ENCODE measurements at places on chromosomes 6 and 20.

DNA sequence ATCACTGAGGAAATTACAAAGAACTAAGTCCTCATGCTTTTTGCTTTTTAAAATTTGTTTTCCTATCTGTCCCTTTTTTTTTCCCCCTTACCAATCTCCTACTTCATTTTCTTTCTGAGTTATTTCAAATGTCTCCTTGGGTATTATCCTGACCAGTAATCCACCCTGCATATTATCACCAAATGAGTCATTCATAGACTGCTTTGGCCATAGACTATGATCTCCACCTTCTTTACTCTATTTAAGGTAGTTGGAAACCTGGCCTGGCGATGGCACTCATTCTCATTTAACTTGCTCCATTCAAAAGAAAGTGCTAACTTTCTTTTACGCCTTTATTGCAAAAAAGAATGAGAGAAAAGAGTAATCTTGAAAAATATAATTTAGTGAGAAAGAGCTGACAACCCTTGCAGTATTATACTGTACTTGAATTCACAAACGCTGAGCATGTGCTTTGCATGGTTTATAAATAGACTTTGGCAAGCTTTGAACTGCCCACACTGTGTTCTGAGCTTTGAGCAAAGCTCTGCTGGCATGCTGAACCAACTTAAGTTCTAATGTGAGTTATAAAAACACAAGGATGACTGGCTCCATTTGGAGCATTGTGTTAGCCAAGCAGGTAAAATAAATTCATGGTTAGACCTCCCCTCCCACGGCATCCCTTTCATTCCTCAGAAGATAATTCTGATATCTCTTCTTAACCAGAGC, 198.9 kb downstream of the NKAIN2 start:
- no peak for DNase-seq

DNA sequence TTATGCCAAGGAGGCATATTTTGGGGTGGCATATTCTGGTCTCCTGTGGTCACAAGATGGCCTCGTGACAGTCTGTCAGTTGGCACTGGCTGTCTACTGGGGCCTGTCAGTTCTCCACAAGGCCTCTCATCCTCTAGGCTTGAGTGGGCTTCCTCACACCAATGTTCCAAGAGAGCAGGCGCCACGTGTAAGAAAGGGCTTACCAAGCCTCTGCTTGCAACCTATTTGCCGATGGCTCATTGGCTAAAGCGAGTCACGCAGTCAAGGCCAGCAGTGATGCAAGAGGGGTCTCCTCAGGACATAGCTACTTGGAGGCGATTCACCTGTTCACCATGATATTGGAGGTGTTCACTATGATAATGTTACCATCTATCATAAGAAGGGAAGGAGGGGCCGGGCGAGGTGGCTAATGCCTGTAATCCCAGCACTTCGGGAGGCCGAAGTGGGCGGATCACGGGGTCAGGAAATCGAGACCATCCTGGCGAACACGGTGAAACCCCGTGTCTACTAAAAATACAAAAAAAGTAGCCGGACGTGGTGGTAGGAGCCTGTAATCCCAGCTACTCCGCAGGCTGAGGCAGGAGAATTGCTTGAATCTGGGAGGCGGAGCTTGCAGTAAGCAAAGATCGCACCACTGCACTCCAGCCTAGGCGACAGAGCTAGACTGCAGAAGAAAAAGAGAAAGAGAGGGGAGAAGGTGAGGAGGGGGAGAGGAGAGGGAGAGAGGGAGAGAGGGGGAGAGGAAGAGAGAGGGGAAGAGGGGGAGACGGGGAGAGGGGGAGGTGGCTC, 35.3 kb downstream of the C6orf52 start:
- DNase-seq: no peak

DNA sequence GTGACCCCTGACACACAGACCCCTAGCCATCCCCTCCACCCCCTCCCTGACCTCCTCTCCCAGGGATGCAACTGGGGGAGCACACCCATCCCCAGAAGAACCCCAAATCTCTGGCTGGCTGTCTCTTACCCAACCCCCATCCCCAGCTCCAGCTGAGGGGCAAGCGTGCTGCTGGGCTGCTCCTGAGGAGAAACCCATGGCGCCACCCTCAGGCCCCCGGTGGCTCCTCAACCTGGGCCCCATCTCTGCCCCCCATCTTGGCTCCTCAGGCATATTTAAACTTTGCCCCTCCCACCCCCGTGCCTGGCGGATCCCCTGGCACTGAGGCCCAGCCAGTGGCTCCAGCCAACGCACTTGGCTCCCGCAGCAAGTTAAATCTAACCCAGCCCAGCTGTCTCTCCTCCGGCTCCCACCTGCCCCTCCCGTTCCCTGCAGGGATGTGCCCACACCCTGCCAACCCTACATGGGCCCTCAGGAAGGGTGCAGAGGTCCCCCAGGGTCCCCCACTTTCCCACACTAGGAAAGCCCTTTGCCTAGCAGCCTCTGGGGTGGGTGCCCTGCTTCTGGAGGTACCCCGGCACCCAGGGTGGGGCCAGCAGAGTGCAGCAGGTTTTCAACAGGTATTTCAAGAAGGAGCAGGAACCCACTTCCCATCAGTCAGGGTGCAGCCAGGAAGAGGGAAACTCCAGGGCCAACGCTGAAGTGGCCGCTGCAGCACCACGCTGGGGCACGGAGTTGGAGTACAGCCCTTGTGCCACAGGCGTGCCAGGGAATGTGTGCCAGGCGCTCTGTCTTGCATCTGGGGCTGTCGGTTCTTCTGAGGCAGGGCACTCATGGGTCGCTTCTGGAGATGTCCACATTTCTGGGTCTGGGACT, 5.3 kb upstream of the OSBPL2 start:
- DNase-seq: no peak

DNA sequence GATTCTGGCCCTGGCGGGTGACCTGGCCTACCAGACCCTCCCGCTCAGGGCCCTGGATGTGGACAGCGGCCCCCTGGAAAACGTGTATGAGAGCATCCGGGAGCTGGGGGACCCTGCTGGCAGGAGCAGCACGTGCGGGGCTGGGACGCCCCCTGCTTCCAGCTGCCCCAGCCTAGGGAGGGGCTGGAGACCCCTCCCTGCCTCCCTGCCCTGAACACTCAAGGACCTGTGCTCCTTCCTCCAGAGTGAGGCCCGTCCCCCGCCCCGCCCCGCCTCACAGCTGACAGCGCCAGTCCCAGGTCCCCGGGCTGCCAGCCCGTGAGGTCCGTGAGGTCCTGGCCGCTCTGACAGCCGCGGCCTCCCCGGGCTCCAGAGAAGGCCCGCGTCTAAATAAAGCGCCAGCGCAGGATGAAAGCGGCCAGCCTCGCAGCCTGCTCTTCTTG, 868 bp upstream of the SLC2A4RG start:
- peak; percentile 57 for DNase-seq

DNA sequence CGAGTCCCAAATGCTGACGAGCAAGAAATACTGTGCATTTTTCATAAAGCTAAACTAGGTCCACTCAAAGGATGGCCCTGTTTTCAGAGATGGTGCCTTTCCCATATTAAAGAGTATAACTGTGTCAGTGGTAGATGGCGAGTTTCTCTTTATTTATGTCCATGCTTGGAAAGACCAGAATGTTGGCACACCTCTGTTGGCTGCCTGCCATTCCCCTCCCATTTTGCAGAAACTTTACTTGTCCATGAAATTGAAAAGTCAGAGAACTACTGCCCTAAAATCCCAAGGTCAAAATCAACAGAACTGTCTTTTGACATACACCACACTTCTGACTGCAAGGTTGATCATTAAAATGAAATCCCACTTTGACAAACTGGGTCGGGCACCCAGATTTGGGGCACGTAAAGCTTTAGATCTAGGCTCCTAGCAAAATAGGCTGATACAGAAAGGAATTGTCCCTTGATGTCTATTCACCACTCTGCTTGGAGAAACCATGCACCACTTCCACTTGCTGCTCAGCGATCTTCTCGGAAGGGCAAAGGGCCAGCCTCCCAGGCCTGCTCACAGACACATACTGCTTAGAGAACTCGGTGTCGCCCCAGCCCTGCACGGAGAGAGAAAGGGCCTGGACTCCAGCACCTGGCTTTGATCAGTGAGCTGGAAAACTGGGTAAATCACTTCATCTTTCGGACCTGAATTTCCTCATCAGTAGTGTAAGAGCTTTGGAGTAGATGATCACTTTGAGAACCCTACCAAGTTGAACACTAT, 130.0 kb downstream of the AGPAT4 start:
- DNase-seq: no peak

DNA sequence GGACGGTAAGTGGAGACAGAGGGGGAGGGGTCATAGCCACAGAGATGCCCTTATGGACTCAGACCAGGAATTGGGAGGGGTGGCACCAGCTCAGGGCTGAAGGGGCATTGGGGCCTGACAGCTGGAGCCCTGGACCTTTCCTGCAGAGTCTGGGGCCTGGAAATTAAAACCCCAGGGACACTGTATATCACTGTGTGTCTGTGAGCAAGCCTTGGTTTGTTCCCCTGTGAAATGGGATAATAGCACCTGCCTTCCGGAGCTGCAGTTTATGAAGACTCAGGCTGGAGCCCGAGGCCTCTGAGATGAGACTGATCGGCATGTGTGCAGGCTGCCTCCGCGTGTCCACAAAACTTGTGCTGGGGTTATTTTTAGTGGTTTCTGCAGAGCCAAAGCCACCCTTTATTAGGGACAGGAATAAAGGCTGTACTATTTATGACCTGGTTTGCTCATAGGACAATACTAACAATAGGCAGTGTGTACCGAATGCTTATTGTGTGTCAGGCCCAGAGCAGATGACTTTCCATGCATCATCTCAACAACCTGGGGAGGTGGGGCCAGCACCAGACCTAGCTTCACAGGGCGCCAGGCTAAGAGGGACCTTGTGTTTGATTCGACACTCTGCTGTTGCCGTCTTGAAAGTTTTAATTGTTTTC, 22.6 kb downstream of the MYH7B start:
- no peak for DNase-seq

DNA sequence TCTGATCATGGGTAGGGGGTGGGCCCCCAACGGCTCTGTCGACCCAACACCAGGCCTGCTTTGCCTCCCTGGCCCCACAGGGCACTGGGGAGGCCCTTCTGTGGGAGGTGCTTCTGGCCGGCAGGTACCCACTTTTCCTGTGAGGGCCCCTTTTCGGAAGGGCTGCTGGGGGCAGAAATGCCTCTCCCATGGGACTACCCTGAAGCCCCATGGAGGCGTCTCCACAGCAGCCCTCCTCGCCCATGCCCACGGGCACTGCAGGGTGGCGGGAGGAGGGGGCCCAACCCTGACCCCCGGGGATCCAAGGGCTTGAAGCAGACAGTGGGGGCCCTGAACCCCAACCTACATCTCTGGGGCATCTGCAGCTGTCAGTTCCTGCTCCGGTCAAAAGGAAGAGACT, 2.3 kb downstream of the BIRC7 start:
- DNase-seq: no peak

All from stimulated activated naive CD4-positive, alpha-beta T cell (primary cell).